ENCODE measurements at places on chromosomes 7 and 10. TPM values are rescaled to one million over a fixed set of nuclear protein-coding genes. Genes with fewer than 3 reads are reported as not detected.

The CYTH3 gene
- total RNA-seq: 19.3 TPM

The CC2D2B gene
- 1.6 TPM for total RNA-seq

The NAT16 gene
- not detected for total RNA-seq

The KCNH2 gene
- total RNA-seq: 7.3 TPM

The CALHM2 gene
- 4.7 TPM for total RNA-seq

Data from skeletal muscle tissue (tissue), 5 donors.